Chondrocyte (in vitro differentiated cells): ENCODE measurements at places on chromosomes 1 and 21. TPM values are rescaled to one million over a fixed set of nuclear protein-coding genes. Genes with fewer than 3 reads are reported as not detected.

GRCh38 chr1:181503171-181503810 lies 20.0 kb downstream of the CACNA1E start:
- no peak for DNase-seq

GRCh38 chr1:85406081-85406480 lies 58.9 kb downstream of the DDAH1 start:
- DNase-seq = no peak

Gene OR2AK2
- not detected in 3 replicates for total RNA-seq

GRCh38 chr1:98920441-98921110 lies 84.1 kb downstream of the PLPPR5 start:
- no peak for DNase-seq

Gene AK5
- total RNA-seq = 6.1 to 6.9 TPM (median 6.2 TPM) in 3 replicates

Gene LRRC8D
- total RNA-seq = 11.3 to 14.9 TPM (median 13.4 TPM) in 3 replicates

DNA sequence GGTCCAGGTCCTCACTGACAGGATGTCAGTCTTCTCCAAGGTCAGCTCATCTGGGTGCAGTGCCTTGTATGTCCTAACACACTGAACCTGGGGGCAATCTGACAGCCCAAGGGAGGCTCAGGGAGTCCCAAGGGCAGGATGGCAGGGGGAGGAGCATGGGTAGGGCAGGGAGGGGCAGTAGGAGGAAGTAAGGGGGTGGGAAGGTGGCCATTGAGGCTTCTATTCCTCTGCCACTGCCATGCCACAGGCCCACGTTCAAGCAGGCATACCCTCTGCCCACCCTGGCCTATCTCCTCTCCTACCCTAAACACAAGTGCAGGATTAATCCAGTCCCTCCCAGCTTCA lies 13.3 kb downstream of the ARHGEF19 start:
- DNase-seq = no peak

DNA sequence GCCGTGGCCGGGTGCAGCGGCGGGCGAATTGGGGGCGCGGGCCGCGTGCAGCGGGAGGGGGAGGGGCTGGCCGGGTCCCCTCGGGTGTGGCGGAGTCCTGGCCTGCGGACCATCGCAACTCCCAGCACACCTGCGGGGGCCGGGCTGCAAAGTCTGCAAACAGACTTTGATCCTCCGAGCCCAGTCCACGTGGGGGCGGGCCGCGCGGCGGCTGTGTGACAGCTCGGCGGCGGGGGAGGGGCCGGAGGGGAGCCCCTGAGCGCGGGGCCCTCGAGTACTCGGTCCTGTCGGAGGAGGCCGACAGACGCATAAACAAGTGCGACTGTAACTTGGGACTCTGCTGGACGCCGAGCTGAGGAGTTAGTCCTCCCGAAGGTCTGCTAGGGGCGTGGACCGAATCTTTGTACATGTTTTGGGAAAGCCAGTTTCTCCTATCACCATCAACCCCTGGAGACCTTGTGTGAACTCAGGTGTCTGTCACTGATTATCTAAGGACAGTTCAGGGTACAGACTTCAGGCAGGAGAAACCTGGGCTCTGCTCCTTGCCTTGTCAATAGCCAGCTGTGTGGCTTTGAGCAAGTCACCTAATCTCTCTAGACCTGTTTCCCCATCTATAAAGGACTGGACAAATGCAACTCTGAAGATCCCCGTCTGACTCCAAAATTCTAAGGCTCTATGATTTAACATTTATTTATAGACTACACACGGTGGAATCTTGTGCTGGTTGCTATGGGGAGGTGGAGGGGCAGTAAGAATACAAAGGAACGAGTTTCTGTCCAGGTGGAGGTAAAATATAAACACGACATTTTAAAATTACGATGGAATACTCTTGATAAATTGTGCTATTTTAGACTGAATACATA lies 710 bp upstream of the SLC30A1 start:
- DNase-seq = peak; percentile 93

GRCh38 chr1:9912264-9912936 lies 2.3 kb upstream of the CTNNBIP1 start:
- DNase-seq = no peak

GRCh38 chr1:76677416-76678405 lies 189.6 kb upstream of the ST6GALNAC5 start:
- no peak for DNase-seq

DNA sequence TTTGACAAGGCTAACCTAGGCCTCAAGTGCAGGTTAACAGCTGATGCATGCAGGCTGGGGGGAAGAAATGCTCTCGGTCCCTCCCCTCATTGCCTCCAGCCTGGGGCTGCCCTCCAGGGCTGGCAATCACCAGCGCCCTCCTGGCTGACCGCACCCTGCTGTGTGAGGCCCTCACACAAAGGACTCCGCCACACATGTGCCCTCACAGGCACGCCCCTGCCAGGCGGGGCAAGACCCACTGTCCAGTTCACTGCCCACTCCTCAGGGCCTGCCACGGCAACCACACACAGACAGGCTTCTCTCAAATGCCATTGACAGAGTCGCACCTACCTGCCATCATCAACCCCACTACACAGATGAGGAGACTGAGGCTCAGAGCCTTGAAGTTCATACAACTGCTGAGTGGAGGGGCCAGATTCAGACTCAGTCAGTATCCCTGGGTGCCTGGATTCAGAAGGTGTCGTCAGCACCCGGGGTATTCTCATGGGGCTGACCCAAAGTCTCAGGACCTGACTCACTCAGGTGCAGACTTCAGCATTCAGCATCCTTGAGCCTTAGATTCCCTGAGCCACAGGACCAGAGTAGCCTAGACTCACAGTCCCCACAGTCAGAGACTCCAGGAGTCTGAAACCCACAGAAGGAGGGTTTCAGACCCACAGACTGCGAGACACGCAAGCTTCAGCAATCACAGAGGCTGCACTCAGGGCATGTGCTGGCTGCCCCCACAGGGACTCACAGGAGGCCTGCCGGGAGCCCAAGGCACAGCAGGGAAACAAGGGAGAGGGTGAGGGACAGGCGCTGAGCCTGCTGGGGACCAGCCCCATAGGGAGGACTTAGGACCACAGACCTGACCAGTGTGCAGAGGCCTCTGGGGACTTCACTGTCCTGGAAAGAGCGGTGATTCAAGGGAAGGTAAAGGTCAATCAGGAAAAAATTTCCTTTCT lies 458.0 kb downstream of the MATN1 start:
- DNase-seq = peak; percentile 91

- DNase-seq = no peak
Observed at GRCh38 chr1:24868016-24868875, 61.8 kb downstream of the RUNX3 start.

Gene MRPL20
- 69.2 to 95.3 TPM (median 75.7 TPM) in 3 replicates for total RNA-seq

GRCh38 chr1:44433209-44433608 lies 28.2 kb downstream of the RNF220 start:
- DNase-seq = no peak

DNA sequence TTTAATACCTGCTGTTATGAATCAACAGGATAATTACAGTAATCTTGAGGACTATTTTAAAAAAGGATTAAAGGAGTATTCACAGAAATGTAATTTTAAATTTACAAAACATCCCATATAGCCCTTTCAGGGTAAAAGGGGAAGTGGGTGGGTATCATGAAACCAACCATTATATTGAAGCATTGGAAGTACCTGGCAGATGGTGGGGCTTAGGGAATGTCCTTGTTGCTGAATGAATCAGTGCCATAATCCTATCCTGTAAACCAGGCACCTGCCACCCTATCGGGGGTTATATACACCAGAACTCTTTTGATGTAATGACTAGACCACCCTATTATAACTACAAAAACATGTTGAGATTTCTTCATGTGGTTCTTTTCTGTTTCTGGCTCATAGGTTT lies 30.4 kb downstream of the CDC14A start:
- DNase-seq = no peak

Gene TMPRSS15
- 0.97 TPM in 1 of 3 replicates, not detected in the others for total RNA-seq

Gene GREM2
- 0.05 to 0.53 TPM (median 0.13 TPM) in 3 replicates for total RNA-seq

- no peak for DNase-seq
Observed at GRCh38 chr1:66396212-66396890, 137.6 kb upstream of the SGIP1 start.

DNA sequence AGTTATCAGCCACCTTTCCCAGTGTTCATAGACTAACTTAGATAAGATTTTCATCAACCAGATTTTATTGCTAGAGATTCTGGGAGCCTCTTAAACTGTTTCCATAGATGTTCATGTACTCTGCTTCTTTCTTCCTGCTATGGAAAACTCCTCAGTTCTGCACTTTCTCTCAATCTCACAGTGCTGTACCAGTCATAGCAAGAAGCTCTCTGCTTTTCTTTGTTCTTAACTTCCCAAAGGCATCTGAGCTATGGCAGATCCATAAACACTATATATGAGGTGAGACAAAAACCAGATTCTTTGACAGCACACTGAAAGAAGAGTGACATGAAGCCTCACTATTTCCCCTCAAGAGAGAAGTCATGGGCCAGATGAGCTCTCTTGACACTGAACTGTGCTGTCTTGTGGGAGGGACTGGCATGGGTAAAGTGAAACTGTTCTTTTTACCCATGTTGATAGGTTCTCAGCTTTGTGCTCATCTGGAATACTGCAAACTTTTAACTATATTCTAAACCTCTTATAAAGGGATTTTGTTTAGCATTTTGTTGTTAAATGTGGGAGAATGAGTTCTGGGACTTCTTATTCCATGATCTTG lies 64.2 kb upstream of the LYPLAL1 start:
- DNase-seq = no peak

DNA sequence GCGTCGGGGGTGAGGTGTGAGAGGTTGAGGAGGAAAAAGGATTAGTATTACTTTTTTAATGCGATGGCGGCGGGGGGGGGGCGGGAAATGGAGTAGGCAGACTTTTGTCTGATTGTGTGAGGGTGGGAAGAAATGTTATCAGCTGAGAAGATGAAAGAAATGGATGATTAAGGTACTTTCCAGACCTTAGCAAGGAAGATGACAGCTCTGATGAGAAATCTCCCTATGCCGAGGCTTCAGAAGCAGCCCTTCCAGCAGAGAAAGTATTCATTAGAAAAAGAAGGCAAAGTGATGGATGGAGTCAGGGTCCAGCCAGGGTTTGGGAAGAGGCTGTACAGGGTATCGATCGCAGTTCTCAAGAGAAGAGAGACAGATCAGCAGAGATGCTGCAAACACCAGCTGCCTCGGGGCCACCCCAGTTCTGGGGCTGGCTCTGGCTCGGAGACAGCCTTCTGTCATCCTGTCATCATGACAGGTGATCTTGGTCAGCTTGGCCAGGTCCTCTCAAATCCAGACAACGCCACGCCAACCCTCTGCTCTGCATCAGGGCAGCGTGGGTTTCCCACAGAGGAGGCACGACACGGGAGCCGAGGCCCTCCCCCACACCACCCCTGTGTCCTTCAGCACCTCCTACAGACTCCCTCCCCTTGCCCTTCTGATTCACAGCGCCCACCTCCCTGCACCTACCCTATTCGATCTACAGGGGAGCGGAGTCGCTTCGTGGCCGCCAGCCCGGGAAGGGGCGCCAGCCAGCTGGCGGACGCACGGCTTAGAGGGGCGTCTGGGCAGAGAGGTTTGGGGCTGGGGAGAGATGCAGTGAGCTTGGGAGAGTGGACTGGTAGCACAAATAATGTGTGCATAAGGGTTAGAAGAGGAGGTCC lies 674 bp upstream of the ATXN7L2 start:
- DNase-seq = no peak

- DNase-seq = no peak
Observed at GRCh38 chr1:91015794-91016550, 5.9 kb downstream of the ZNF644 start.

DNA sequence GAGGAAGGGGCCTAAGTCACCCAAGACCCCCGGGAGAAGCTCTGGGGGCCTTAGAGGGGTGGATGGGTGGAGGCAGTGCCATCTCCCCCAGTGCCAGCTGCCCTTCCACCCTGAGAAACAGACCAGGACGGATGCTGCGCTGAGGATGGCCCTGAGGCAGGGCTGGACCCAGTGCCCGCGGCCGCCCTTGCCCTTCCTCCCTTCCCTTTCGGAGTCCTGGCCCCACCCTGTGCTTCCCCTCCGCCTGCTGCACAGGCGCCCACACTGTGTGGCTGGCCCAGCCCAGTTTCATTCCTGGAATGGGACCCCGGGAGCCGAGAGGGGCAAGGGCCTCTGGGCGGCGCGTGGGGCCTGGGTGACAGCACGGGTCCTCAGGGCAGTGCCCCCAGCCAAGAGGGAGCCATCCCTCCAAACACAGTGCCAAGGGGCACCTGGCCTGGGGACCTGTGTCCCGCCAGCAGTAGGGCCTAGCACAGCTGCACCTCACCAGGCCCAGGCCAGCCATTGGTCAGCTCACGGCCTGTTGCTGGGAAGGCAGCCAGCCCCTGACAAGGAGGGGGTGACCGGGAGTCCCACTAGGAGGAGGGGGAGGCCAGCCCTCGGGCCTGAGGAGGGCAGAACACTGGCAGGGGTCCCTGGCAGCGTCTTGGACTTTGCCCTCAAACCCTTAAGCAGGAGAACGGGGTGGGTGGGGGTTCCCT lies 13.4 kb upstream of the SKI start:
- DNase-seq = no peak

DNA sequence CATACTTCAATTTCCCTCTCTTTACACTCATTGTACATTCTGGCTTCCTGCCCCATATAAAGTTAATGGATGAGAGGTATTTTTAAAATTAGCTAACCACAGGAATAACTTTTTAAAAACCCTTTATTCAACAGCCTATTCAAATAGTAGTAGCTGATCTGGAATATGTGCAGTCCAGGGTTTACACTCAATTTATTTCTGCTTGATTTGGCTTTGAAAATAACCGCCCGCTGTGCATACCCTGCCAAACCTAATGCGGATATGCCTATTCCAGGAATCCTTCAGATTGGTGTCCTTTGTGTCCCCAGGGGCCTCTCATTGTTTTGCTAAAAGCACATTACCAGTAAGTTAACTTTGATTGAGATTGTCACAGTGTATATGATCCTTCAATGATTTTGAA lies 1686.2 kb downstream of the PLA2G4A start:
- no peak for DNase-seq

Gene PTPN7
- total RNA-seq = not detected in 3 replicates

DNA sequence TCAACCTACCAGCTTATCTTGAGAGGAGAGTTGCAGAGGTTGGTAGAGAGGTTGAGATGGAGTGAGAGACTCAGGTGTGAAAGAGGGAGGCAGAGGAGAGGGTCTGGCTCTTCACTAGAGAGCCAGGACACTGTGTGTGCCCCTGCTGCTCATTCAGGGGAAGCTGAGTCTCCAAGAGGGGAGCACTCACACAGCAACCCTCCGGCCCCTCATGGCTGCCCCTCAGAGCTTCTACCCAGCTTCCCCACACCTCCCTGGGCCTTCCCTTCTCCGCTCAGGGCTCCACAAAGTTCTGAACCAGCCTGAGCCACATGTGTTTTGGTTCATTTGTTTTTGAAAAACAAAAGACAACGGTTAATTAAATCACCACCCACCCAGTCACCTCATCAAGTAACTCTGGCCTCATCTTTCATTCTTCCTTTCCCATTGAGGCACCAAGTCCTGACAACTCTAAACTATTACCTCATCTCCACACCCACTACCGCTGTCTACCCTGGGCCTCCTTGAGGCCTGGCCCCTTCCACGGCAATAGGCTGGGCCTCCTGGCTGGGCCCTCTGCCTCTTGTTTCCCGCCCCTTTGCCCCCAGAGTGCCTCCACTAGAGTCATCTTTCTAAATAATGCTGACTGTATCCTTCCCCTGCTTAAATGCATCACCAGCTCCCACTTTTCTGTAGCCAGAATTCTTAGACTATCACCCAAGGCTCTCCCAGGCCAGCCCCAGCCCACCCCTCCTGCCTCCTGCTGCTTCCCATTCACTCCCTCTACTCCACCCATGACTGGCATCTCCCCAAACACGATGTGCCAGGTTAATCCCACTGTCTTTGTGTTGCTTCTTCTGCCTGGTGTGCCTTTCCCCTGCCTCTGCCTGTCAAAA lies 33.0 kb downstream of the TNNT2 start:
- peak; percentile 35 for DNase-seq

Gene KCNQ4
- total RNA-seq = 0.60 to 3.4 TPM (median 3.0 TPM) in 3 replicates

Gene PIGR
- not detected in 3 replicates for total RNA-seq
